RWPE1 (cell line): ENCODE measurements at places on chromosomes 1 and 21.

DNA sequence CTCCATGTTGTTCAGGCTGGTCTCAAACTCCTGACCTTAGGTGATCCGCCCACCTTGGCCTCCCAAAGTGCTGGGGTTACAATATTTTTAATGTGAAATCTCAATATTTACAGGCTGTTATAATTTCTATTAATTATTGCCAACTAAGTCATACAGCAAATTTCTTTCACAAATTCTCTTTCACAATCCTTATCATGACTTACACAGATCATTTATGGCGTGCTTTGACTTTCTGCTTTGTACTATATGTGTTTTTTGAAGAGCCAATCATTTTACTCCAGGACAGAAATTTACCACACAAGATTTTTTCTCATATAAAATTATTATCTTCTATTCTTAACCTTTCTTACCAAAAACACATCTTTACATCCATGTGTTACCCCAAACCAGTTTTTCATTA lies 1729.9 kb downstream of the NCAM2 start:
- DNase-seq = no peak

DNA sequence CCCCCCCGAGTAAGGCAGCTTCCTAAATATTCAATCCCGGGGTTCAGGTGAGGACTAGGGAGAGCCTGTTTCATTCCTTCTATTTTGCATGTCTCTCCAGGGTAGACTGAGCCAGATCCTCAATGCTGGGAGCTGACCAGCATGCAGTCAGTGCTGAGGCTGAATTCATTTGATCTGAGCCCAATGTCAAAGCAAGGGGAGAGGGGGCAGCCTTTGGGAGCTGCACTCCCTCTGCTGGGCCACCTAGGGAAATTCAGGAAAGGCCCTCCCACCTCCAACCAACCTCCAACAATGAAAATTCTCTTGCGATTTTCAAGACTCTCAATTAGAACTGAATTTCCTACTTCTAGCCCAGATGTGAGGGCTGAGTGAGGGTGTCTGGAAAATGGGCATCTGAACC lies 371.2 kb downstream of the NPHP4 start:
- DNase-seq = peak; percentile 52

DNA sequence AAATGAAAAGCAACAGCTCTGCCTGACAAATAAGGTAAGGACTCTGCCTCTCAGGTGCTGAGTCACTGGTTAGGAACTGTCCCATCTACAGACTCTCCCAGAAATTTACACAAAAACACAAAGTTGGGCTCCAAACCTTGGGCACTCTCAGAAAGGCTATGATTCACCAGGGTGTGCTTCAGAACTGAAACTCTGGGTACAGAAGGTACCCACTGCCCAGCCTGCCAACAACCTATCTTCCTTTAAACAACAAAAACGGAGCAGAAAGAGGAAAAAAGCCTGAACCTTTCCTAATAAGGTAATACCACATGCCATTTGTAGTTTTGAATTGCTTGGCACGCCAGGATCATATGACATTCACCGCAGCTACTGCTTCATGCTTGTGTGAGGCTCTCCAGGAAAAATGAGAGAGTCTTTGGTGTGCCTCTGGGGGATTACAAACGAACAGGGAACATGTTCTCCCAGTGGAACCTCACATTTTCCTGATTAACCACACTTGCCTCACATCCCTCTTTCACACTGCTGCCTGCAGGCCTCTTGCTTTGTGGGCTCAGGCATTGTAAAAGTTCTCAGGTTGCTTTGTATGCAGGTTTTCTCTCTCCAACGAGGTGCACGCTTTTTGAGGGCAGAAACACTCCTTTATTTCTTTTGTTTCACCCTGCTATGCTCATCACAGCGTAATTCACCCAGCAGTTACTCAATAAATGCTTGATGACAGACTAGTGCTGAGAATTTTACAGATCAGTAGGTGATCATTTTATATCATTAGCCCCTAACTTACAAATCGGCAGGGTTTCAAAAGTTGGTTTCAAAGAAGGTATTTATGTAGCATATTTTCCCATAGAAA lies 65.1 kb downstream of the GADD45A start:
- peak; percentile 82 for DNase-seq

GRCh38 chr1:16243936-16244649 lies 7.1 kb upstream of the CPLANE2 start:
- peak; percentile 84 for DNase-seq

DNA sequence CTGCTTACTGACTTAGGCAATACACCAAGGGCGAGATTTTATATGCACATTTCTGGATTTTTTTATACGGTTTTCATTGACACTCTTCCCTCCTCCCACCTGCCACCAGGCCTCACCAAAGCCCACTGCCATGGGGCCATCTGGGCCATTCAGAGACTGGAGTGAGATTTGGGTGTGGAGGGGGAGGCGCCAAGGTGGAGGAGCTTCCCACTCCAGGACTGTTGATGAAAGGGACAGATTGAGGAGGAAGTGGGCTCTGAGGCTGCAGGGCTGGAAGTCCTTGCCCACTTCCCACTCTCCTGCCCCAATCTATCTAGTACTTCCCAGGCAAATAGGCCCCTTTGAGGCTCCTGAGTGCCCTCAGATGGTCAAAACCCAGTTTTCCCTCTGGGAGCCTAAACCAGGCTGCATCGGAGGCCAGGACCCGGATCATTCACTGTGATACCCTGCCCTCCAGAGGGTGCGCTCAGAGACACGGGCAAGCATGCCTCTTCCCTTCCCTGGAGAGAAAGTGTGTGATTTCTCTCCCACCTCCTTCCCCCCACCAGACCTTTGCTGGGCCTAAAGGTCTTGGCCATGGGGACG lies 57.9 kb downstream of the LACTBL1 start:
- DNase-seq = no peak

- DNase-seq = peak; percentile 30
Observed at GRCh38 chr1:151858030-151858746, 4.7 kb upstream of the THEM5 start.

DNA sequence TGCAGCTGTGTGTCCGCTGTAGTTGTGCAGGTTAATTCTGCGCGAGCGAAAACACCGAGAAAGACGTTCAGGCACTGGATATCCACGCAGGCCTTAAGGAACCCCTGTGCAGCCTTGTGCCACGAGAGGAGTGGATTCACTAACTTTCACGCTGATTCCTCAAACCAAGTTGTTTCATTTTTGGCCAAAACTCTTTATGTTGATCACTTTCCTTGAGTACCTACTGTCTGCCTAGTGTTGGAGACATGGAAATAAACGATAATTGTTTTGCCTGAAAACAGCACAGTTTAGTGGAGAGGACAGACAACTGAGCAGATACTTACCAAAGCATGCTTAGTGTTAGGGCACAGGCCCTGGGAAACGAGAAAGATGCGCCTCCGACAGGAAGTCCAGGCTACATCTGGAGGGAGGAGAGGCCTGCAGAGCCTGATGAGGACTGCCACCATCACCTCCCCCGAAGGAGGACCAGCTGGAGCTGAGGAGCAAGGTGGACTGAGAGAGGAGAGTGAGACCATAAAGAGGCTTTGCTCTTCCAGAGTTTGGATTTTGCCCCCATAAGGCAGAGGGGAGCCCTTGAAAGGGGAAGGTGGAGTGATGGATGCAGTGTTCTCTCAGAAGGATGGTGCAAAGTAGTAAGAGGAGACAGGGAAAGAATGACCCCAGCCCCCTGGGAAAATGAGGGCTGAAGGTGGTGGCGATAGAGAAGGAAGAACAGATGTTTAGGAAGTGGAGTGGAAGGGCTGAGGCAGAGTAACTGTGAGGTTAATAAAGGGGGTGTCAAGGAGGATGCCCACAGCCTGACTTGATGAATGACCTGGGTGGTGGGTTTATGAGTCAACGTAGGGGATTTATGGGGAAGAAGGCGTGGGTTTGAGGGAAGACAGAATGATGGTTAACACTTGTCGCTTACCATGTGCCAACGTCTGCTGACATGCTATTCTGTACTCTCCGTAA lies 956 bp upstream of the SCAF4 start:
- peak; percentile 18 for DNase-seq

GRCh38 chr1:92599184-92599583 lies 112.5 kb upstream of the GFI1 start:
- peak; percentile 23 for DNase-seq

GRCh38 chr21:17491716-17492414 lies 21.0 kb upstream of the CXADR start:
- peak; percentile 76 for DNase-seq

DNA sequence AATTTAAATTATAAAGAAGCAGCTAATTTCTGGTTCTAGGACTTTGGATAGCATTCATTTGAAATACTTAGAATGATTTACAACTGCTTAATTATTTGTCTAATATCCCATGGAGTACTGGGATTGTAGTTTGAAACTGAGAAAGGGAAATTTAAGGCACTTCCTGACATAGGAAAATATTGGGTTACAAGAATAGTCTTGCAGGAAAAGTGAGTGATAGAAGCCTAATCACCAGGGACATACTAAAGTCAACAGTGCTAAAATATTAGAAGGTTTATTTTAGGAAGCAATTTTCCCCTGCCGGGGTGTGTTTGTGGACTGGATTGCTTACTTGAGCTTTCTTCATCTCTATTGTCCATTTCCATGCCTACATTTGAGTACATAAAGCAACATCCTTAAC lies 661.6 kb downstream of the ADGRL2 start:
- DNase-seq = no peak

- DNase-seq = no peak
Observed at GRCh38 chr1:176461576-176461975, 1.4 kb upstream of the PAPPA2 start.

DNA sequence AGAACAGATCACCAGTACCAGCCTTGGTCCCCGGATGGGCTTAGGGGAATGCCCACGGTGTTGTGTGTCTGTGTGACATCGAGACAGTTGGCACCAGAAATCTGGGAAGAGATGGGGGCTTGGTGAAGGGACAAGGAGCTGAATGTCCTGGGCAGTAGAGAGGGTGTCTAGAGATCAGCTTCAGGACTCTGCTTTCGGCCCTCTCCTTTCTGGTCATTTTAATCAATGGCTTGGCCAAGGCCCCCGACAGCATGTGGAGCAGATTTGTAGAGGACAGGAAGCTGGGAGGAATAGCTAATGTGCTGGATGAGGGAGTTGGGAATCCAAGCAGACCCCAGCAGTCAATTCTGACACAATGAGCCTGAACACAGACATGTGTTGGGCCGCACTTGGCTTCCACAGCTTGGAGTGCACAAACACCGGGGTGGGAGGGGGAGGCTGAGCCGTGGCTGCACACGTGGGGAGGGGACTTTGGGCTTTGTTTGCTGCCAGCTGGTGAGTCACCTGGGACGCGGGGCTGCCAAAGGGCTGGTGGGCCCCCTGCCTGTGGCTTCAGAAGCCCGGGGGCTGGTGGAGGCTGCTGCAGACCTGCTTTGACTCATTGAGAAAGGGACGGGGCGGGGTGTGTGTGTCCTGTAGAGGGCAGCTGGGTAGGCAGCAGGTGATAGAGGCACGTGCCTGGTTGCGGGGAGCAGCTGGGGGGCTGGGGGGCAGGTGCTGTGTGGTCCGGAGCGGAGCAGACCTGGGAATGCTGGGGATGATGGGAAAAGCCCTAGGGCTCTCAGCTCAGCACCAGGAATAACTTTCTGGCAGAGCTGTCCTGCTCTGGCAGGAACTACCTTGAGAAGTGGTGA lies 20.9 kb downstream of the SLC1A7 start:
- DNase-seq = no peak

DNA sequence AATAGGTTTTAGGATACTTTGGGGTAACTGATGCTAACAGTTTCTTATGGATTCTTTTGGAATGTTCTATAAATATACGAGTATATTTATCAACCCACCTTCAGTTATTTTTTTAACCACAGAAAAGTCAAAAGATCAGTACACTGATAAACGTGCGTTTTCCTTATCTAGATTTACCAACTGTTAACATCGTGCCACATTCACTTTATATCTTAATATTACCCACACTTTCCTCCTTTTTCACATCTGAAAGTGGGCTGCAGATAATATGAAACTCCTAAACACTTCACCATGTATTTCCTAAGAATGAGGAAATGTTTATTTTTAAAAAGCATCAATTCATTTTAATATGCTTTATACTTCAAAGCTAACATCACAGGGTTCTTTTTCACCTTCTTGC lies 7.7 kb downstream of the ATF6 start:
- no peak for DNase-seq

GRCh38 chr1:40575336-40575735 lies 43.9 kb downstream of the ZNF684 start:
- DNase-seq = no peak

DNA sequence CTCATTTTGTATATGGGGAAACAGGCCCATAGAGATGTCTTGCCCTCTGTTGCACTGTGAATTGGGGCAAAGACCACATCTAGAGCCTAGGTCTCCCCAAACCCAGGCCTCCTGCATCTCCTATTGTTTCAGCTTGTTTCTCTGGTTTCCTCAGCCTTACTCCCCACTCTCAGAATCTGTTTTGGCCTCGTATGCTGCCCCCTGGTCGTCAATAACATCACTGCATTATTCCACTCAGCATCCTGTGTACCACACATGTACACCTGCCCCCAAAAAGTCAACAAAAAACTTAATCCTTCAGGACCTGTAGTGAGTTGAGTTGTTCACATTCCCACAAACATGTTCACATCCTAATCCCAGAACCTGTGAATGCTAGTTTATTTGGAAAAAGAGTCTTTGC lies 184.8 kb downstream of the BRINP2 start:
- DNase-seq = peak; percentile 22

- DNase-seq = no peak
Observed at GRCh38 chr1:228814176-228814575, 78.9 kb downstream of the RHOU start.

DNA sequence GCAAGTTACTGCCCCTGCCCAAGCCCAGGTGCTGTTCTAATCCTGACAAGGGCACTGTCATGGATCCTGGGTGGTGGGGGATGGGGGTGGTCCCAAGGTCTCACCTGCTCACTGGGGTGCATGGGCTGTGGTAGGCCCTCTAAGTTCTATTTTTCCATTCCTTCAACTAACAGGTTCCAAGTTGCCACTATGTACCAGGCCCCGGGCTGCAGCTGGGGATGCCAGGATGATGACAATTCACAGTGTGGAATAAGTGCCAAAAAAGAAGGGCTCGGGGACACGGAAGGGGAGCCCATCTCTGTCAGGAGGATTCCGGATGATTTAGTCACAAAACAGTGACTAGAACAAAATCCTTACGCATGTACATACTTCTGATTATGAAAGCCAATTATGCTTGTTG lies 76.0 kb downstream of the STUM start:
- DNase-seq = peak; percentile 94

GRCh38 chr1:244319283-244320132 lies 132.2 kb downstream of the ADSS2 start:
- no peak for DNase-seq

GRCh38 chr1:95221306-95221705 lies 12.7 kb upstream of the RWDD3 start:
- DNase-seq = no peak

DNA sequence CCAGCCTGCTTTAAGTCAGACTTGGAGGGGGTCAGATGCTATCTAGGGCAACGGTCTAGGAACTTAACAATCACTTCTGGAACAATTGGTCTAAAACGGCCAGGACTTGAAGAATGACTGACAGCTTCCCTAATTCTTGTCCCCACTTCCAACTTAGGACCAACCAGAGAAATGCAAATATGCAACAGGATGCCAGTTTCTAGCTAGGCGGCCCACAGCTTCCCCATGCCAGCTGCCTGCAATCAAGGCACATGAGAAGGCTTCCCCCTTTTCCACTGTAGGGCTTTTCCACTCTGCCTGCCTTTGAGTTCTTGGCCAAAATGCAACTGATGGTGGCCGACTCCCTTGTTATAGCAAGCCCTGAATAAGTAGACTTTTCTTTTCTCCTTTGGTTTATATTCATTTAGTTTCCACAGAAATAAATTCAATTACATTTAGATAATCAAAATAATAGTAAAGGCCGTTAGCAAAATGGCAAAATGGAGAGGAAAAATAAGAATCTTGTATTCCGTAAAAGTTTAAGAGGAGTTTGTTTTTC lies 80.9 kb downstream of the BACH1 start:
- no peak for DNase-seq
